Activated CD4-positive, CD25-positive, alpha-beta regulatory T cell treated with anti-CD3 and anti-CD28 coated beads, Interleukin-2, amount 50 U/mL, for 24 hours (primary cell): ENCODE measurements at places on chromosomes 1 and 21.

DNA sequence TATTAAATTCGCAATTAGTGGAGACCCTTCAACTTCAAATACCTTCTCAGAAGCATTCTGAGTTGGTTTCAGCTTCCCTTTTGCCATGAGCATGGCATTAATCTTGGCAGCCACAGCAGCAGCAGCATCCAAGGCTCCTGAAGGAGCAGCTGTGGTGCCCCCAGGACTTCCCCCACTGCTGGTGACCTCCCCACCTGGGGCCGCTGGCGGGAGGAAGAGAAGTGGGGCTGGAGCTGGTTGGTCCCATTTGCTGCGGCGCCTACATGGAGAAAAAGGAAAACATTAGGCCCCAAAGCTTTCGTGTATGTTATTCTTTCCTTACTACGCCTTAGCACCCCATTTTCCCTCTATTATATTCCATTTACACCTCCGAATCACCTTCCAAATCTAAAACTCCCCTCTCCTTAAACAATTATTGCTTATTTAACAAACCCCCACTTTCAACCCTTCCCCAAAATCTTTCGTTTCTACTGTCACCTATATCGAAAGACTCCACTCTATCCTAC lies 569 bp downstream of the KHDC4 start:
- no peak for ATAC-seq

- no peak for ATAC-seq
Measured at GRCh38 chr1:2459757-2460156, 16.3 kb upstream of the PLCH2 start.

DNA sequence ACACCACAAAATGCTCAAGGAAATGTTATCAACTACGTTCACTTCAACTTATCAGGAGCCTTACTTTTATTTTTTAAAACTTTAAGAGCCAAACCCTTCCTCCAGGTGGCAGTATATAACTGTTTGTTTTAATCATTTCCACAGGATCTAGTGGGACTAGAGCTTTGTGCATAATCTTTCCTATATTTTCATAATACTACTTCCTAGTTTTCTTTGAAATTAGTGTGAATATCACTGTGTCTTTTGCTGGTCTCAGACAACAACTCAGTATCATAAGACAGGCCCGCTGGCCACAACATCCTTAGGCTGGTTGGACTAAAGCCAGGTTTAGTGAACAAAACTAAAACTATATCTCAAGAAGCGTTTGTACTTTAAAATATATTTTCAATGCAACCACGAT lies 145.5 kb downstream of the TIAM1 start:
- no peak for ATAC-seq

DNA sequence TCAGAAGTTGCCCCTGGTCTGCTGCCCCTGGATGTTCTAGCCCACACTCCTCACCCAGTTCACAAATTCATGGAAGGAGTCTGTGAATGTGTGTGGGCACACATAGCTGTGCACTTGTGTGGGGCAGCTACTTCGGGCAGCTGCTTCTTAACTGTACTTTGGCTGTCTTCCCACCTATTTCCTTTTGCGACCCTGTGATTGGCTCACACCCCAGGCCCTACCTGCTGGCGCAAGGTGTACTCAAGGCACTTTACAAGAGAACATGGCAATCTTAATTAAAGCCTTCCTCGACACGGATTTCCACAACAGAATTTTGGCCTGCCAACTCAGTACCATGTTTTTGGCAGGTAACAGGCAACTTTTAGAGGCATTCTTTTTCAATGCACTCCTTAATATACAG lies 86.5 kb upstream of the CTTNBP2NL start:
- ATAC-seq = no peak

GRCh38 chr1:97093741-97094140 lies 372.2 kb downstream of the PTBP2 start:
- no peak for ATAC-seq

GRCh38 chr1:241413974-241414373 lies 57.0 kb upstream of the RGS7 start:
- no peak for ATAC-seq

GRCh38 chr1:57986432-57986831 lies 560.1 kb downstream of the OMA1 start:
- no peak for ATAC-seq

- ATAC-seq = peak; percentile 52
Measured at GRCh38 chr1:26733982-26734381, 38.2 kb downstream of the ARID1A start.

GRCh38 chr1:31460027-31460426 lies 47.0 kb downstream of the SERINC2 start:
- no peak for ATAC-seq

- ATAC-seq = no peak
Measured at GRCh38 chr1:54384918-54385726, 21.1 kb downstream of the SSBP3 start.

GRCh38 chr1:83620016-83620415 lies 378.9 kb downstream of the TTLL7 start:
- no peak for ATAC-seq

DNA sequence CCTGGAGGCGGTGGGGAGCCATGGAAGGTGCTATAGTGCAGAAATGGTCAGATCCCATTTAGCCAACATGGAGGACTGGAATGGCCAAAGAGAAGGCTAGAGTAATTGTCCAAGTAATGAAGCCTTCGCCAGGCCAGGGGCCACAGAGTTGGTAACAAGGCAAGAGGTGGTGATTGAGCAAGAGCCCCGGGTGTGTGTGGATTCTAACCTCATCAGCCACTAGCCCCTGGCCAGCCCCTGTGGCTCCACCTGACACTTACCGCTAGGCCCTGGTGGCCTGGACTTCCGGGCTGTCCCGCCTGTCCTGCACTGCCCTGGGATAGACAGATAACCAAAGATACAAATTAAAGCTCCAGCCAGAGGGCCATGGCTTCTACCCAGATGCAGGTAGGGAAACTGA lies 9.9 kb downstream of the COL9A2 start:
- ATAC-seq = no peak

DNA sequence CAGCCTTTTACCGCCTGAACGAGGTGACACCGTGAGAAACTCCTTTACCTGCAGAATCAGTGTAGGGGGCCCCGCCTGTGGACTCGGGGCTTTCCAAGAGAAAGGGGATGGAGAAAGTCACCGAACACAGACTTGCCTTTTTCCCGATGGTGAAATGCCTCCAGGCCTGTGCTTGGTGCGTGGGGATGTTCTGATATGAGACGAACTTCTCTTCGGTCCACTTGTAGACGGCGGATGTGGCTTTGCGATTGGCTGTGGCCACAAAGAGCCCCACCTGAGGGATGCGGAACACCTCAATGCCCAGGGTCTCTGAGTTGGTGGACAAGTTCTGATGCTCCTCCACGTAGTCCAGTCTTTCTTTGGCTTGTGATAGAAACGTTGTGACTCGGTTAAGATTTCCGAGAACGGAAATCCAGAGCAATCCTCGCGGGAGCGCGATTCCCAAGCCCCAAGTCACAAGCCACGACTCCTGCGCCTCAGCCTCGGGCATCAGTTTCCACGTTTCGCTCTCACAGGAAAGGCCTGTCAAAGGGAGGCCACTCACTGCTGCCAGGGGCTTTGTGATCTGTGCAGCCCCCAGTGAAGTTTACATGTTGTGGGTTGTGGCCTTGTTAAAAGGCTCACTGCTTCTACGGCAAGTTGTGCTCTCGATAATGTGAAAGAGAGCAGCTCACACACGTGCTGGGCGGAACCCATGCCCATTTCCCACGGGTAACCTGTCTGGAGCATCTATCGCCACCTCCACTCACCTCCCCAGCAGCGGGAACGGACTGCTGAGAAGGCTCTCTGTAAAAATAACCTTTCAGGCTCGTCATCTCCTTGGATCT lies 12.6 kb downstream of the KRTAP10-1 start:
- no peak for ATAC-seq

GRCh38 chr1:169890761-169891538 lies 2.7 kb downstream of the SCYL3 start:
- ATAC-seq = peak; percentile 15

DNA sequence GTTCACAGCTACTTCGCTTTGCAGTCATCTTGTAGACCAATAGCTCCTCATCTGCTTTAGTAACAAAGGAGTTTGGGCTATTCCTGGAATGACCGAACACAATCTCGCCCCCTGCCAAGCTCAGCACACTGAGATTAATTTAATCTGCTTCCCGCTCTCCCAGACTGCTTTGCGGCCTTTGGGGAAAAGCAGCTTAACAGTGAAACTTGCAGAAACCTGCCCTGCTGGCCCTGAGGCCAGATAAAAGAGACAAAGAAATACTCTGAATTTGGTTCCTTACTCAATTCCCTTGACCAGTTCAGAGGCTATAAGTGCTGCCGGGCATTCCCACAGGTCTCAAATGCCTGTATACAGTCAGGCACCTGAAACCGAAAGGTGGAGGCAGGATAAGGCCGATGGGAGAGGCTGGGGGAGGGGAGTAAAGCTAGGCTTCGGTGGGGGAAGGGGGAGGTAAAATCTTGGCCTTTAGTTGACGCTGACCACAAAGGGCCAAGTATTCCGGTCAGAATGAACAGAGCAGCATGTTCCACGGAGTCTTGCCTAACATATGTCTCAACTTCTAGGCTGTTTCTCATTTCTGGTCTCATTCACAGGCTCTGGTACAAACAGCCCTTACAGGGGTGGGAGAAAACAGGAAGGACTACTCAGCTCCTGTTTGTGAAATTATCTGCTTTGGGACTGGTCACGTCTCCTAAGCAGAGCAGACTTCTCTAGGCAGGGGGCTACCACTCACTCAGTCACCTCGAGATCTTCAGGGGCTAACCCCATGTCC lies 17.7 kb upstream of the A3GALT2 start:
- ATAC-seq = no peak

DNA sequence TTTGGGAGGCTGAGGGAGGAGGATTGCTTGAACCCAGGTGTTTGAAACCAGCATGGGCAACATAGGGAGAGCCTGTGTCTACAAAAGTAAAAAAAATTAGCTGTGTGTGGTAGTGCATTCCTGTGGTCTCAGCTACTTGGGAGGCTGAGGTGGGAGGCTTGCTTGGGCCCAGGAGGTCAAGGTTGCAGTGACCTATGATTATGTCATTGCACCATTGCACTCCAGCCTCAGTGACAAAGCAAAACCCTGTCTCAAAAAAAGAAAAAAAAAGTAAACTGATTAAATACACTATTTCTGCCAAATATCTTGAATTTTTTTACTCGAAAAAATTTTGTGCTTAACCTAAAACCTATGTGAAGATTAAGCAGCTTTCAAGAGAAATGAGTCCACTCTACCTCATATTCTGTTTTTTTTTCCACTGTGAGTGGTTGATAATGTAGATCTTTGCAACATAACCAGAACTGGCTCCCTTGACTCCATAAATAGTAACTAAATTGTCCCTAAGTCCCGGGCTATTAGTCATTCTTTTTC lies 19.4 kb upstream of the ZNF281 start:
- no peak for ATAC-seq

DNA sequence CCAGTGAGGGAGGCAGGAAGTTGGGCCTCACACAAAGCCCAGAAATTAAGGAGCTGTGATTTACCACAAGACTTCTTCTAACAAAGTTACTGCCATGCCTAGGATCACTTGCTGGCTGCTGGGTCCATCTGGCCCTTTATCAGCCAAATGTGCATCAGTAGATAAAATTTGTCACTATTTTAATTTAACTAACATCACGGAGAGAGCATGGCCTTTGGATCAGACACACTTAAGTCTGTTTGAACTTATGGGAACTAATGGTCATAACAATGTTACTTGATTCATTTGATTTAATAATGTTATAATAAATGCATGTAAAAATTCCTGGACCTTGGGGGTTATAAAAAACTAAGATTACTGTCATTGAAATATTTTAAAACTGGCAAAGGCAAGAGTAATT lies 67.2 kb upstream of the CCDC190 start:
- no peak for ATAC-seq

DNA sequence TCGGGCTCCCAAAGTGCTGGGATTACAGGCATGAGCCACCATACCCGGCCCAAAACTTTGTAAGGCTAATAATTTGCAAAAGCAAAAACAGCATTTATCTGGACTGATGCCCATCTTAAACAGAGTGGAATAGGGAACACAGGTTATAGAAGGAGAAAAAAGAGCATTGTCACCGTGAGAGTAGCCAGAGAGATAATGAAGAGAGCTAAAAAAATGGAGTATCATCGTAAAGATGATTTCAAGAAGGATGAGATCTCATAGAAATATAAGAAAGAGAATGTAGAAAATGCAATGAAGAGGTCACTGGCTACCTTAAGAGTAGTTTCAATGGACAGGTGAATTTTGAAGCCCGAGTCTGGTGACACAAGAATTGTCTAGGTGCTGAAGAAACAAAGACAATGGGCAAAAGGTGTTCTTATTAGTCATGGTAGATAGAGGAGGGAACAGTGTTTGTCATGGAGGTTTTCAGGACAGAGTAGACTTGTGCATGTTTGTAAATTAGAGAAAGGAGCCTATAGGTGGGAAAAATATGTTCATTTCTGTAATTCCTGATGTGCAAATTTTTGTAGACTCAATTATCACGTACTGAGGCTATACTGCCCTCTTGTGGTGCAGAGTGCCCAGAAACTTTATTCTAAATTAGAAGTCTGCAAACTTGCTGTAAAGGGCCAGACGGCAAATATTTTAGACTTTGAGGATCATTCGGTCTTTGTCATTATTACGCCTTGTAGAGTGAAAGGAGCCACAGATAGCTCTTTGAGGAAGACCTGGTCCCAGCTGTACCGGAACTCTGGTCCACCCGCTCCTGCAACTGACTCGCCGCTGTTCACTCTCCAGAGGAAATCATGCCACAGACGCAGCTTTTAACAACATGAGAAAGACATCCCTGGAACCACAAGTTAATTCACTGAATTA lies 8.1 kb upstream of the TMEM183A start:
- ATAC-seq = peak; percentile 30

GRCh38 chr21:39946199-39946598 lies 79.0 kb downstream of the PCP4 start:
- no peak for ATAC-seq

- ATAC-seq = no peak
Measured at GRCh38 chr1:236979149-236979900, 24.9 kb downstream of the MT1HL1 start.

DNA sequence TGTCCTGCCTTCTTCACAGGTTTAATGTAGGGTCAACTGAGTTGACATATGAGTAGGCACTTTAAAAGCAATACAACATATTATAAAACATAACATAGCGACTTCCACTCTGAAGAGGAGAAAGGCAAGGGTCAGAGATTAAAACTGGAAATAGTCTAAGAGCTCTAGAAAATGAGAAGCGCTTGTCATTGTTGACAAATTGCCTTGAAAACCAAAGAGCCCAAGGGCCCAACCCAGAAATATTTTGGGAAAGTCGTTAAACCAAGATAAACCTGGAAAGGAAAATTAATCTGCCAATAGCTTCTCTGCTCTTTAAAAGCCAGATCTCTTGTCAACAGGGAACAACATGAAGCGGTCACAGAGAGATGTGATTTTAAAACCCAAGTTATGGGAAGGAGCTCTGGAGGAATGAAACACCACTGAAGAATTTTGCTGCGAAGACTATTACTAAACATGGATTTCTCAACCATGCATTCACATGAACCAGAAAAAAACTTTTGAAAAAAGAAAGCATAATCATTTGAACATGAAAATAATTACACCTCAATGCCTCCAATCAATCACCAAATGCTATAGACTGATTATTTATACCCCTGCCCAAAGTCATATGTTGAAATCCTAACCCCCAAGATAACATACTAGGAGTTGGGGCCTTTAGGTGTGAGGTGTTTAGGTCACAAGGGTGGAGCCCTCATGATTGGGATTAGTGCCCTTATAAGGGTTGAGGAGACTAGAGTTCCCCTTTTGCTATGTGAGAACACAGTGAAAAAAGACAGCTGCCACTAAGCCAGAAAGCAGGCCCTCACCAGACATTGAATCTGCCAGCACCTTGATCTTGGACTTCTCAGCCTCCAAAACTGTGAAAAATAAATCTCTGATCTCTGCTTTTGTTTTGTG lies 33.0 kb upstream of the MTF1 start:
- no peak for ATAC-seq

- no peak for ATAC-seq
Measured at GRCh38 chr1:159429074-159429861, 2.7 kb upstream of the OR10J4 start.

- no peak for ATAC-seq
Measured at GRCh38 chr1:22652881-22653316, at the start of gene C1QB. Gene C1QB (plus strand): TSS chr1:22653236. CDS start chr1:22659463, 6,227 bp downstream.
